ENCODE measurements at places on chromosomes 1 and 21. TPM values are rescaled to one million over a fixed set of nuclear protein-coding genes. Genes with fewer than 3 reads are reported as not detected.

Gene PPOX
- 48.3 TPM for total RNA-seq

Gene OR14A2
- not detected for total RNA-seq

Gene LRRC47
- 57.9 TPM for total RNA-seq

Gene ENAH
- 181 TPM for total RNA-seq

Gene GPR153
- total RNA-seq, result 28.1 TPM

DNA sequence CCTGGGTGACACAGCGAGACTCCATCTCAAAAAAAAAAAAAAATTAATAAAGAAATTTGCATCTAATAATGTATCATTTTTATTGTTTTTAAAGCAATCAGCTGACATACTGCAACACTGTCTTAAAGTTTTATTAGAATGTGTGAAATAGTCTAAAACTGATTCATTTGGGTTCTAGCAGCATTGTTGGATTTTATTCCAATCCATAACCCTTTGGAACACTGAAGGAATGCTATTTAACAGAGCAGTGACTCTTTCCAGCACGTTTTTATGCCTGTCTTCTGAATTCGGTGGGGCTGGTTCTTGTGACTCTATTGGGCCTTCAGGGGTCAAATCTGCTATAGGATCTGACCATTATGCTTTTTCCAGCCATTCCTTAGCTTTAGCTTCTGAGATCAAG, 18.2 kb upstream of the FMO4 start:
- no peak overlapping the region for H3K4me3 ChIP-seq
- H3K4me1 ChIP-seq, result no peaks in the 10 kb centered on the region
- H3K27me3 ChIP-seq, result no peaks in the 10 kb centered on the region
- H3K27ac ChIP-seq, result no peak overlapping the region
- no peak for DNase-seq
- H3K36me3 ChIP-seq, result peaks cover 6% of the 10 kb centered on the region

- no peak overlapping the region for H3K27ac ChIP-seq
- no peaks in the 10 kb centered on the region for H3K36me3 ChIP-seq
- H3K4me1 ChIP-seq, result peaks cover 30% of the 10 kb centered on the region
These were observed 48.8 kb downstream of the H3-3A start for GRCh38 chr1:226111098-226111882.

DNA sequence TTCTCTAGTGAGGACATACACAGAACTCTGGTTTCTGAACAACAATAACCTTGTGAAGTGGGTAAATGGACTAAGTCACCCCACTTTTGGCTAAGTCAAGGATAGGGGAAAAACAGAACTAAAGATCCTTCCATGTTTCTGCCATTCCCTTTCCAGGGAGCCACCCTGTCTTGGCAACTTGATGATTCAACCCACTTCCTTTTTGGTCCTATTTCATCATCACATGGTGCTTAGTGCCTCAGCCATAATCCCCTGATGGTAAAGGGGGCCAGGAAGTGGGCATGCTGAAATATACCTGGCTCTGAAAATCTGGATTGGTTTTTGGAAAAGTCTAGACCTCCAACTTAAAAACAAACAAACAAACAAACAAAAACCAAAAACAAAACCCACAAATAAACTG, 206.4 kb upstream of the FOXD3 start:
- no peaks in the 10 kb centered on the region for H3K36me3 ChIP-seq
- H3K27me3 ChIP-seq, result peaks cover 74% of the 10 kb centered on the region
- DNase-seq, result no peak
- no peak overlapping the region for H3K4me3 ChIP-seq
- no peak overlapping the region for H3K27ac ChIP-seq
- H3K4me1 ChIP-seq, result peaks cover 31% of the 10 kb centered on the region

- peaks cover 29% of the 10 kb centered on the region for H3K36me3 ChIP-seq
- no peak overlapping the region for H3K4me3 ChIP-seq
- no peaks in the 10 kb centered on the region for H3K4me1 ChIP-seq
- no peak for DNase-seq
These were observed 1522.3 kb upstream of the TPTE start for GRCh38 chr21:8998946-8999681.

DNA sequence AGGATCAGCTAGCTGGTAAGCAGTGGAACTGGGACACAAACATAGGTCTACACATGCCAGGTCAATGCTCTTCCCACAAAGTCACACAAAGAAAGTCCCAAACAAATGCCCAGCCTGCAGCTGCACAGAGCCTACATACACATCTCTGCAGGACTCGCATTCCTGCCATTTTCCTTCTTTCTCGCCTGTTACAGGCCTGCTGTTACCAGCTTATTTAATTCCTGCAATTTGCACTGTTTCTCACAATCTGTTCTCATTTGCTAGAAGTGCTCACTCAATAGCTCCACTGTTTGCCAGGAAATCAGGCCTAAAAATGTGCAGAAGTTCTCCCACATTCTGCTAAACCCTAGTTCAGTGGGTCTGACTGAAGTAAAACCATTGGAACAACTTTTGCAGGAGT, 362.6 kb upstream of the C1orf87 start:
- DNase-seq, result no peak
- peaks cover 11% of the 10 kb centered on the region for H3K4me1 ChIP-seq
- peaks cover 15% of the 10 kb centered on the region for H3K36me3 ChIP-seq
- no peak overlapping the region for H3K27ac ChIP-seq
- H3K4me3 ChIP-seq, result no peak overlapping the region

GRCh38 chr1:89759036-89759435, 61.8 kb upstream of the LRRC8D start:
- no peak overlapping the region for H3K27ac ChIP-seq
- no peak for DNase-seq
- peaks cover 20% of the 10 kb centered on the region for H3K27me3 ChIP-seq
- no peak overlapping the region for H3K4me3 ChIP-seq
